ENCODE measurements at places on chromosomes 6 and 20. TPM values are rescaled to one million over a fixed set of nuclear protein-coding genes. Genes with fewer than 3 reads are reported as not detected.

GRCh38 chr20:51082988-51083387 is 60.1 kb upstream of the KCNG1 start:
- no peak for DNase-seq

GRCh38 chr20:25644814-25645213 is 21.0 kb upstream of the NANP start:
- DNase-seq: no peak

GRCh38 chr6:123838505-123839234 is 35.0 kb downstream of the NKAIN2 start:
- no peak for DNase-seq

DNA sequence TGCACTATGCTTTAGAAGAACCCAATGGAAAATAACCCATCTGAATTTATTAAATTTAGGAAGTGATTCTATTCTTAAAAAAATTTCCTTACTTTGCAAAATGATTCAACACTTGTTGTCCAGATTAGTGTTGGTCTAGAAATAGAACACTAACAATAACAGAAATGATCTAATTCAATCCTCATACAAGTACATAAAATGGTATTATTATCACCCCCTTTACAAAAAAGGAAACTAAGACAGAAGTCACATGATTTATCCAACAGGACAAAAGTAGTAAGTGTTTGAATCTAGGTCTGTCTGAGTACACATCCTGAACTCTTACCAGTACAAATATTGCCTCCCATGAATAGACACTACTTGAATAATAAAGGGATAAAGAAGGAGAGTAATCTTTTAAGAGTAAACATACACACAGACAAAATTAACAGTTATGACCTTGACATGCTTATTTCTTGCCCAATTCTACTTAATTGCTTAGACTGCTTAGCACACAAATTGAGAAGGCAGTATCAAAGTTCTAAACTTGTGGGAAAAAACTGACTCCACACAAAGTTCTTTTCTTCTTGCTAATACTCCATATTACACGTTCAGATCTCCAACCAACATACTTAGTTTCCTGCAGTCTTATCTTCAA is 195.4 kb upstream of the RUNX2 start:
- DNase-seq: peak; percentile 21

GRCh38 chr6:152121910-152122309 is 314.4 kb downstream of the ESR1 start:
- no peak for DNase-seq

Gene PRL
- total RNA-seq: not detected

Gene SCGN
- not detected for total RNA-seq

Gene XRN2
- total RNA-seq: 121 TPM

Measured in dermis blood vessel endothelial cell (primary cell).